ENCODE measurements at places on chromosomes 2 and 18.

GRCh38 chr18:62452280-62452831, 70.5 kb upstream of the ZCCHC2 start:
- peak; percentile 36 for DNase-seq

GRCh38 chr2:187435756-187436155, 12.3 kb downstream of the CALCRL start:
- DNase-seq = no peak

DNA sequence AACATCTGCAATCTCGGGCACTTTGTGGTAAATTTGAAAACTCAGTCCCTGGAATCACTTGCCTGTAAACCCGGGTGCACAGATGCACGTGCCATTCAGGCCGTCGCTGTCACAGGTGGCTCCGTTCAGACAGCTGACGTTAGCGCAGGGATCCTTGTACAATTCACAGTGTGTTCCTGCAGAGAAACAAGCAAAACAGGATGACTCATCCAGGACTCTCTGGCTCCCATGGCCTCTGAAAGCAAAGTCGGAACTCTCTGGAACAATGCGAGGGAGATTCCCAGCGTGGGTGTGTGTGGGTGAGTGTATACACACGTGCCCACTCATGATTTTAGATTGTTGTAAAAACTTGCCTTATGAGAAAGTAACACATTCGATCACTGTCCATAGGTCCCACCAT, 136.1 kb upstream of the PID1 start:
- DNase-seq = no peak

- peak; percentile 64 for DNase-seq
Measured at GRCh38 chr2:667332-667999, 9.7 kb downstream of the TMEM18 start.

DNA sequence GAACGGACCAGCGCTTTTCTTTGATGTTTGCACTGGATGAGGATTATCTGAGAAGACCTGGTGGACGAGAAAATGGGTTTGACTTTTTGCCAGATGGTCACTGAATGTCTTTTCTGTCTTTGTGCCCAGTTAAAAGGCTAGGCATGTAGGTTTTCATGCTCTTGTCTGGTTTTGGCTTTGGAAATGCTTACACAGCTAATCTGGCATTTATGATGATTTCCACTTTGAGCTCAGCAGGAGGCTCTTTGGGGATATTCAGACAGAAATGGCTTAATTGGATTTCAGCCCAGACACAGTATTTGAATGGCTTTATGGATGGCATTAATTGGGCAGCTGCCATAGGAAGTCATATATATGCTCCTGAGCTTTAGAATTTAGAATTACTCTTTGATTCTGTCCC, 59.6 kb downstream of the NCK2 start:
- DNase-seq = no peak

DNA sequence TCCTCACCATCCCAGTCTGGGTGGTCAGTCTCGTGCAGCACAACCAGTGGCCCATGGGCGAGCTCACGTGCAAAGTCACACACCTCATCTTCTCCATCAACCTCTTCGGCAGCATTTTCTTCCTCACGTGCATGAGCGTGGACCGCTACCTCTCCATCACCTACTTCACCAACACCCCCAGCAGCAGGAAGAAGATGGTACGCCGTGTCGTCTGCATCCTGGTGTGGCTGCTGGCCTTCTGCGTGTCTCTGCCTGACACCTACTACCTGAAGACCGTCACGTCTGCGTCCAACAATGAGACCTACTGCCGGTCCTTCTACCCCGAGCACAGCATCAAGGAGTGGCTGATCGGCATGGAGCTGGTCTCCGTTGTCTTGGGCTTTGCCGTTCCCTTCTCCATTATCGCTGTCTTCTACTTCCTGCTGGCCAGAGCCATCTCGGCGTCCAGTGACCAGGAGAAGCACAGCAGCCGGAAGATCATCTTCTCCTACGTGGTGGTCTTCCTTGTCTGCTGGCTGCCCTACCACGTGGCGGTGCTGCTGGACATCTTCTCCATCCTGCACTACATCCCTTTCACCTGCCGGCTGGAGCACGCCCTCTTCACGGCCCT, 11.2 kb downstream of the ACKR3 start:
- DNase-seq = no peak

DNA sequence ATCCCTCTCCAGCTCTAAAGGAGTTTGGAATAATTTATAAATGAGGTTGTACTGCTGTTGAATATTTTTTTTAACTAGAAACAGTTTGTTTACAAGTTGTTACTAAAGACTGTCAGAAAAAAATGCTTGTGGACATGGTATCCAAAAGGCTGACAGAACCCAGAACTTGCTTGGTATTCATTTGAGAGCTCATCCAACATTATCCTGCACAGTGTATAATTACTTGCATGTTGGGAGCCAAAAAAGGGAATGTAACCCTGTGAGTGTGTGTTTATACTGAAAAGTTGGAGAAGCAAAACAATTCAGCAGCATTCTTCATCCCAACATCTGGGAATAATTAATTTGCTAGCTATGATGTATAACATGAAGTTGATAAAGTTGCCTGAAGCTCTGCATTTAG, 42.1 kb upstream of the EHBP1 start:
- DNase-seq = no peak

DNA sequence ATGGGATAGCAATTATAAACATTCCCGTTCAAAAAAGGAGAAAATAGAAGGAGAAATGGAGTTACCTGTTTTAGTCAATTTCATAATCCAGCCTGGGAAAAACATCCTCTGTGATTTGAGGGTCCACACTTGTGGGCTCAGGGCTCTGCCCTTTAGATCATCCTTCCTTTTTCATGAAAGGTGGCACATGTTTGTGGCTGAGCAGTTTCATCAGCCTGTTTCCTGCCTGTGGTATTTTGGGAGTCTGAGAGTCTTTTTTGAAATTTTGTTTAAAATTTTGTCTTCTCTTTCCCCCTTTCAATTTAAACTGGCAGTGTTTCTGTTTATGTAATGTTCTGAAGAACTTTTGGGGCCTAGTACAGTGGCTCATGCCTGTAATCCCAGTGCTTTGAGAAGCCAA, 84.0 kb downstream of the KIAA1328 start:
- DNase-seq = no peak

GRCh38 chr2:72090781-72091482, 56.7 kb downstream of the CYP26B1 start:
- no peak for DNase-seq

DNA sequence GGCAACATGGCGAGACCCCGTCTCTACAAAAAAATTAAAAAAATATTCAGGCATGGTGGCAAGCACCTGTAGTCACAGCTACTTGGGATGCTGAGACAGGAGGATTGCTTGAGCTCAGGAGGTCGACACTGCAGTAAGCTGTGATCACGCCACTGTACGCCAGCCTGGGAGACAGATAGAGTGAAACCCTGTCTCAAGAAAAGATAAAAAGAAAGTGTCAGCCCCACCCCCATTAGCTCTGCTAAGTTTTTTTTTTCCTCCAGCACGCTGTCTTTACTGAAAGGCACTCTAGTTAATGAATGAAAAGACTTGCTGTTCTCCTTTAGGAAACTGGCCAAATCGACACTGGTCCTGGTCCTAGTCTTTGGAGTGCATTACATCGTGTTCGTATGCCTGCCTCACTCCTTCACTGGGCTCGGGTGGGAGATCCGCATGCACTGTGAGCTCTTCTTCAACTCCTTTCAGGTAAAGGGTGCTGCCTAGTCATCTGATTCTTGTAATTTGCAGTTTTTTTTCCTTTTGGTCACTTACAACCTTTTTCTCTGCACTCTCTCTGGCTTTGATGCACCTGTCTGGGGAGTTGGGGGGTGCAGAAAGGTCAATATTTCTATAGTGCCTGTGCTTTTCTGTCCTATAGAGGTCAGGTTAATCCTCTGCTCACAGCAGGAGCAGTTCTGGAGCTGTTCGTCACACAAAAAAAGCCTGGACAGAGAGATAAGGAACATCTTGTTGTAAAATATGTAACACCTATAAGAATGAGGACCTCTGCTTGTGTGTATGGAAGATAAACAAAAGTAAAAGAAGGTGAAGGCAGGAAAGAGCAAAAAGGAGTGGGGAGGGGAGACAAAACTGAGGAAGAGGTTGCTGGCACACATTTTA, 82.3 kb downstream of the PTH2R start:
- DNase-seq = no peak

DNA sequence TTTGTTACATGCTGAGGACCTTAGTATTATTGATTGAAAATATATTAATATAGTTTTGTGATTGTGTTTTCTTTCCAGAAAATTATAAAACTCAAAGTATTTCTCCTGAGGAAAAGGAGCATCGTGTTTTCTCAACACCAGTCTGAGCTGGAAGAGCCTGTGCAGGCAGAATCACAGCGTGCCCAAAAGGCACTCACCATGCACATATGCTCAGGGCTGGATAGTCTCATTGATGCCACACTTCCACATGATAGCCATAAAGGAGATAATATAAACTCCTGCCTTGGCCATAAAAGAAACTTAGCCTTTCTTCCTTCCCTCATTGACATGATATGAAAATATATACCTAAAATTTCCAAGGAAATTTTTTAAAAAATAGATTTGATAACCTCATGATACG, 4.0 kb downstream of the PDE1A start:
- DNase-seq = no peak

DNA sequence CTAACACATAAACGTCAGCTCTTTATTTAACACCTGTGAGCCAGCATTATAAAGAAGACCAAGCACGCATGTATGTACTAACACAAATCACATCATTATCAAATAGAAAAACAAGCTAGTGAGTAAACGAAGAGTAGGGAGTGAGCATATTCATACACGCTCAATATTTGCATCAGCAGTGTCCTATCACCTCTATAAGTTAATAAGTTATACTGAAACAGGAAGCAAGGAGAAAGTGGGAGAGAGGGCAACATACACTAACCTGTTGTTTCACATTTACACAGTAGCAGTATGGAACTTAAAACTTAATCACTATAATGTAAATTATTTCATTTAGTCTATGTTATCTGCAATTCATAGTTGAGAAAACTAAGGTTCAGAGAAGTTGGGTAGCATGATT, 321.5 kb upstream of the TANK start:
- DNase-seq = no peak

DNA sequence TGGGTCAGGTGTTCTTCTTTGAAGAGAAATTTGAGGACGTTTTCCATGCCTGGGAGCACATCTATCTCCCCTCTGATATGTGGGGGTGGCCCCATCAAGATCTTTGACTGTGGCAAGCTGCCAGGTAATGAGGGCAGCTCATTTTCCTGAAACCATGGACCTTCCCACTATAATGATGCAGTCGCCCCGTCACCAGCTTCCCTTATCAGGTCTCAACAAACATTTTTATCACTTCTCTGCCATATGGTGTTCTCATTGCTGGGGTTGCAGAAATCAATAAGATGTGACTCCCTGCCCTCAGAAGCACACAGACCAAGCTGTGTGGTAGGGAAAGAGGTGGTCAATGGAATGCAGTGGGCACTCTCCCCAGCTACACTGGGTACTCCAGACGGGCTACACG, 48.4 kb upstream of the B3GNT7 start:
- DNase-seq = peak; percentile 52

GRCh38 chr18:55340998-55341397, 247.0 kb downstream of the TCF4 start:
- DNase-seq = no peak

DNA sequence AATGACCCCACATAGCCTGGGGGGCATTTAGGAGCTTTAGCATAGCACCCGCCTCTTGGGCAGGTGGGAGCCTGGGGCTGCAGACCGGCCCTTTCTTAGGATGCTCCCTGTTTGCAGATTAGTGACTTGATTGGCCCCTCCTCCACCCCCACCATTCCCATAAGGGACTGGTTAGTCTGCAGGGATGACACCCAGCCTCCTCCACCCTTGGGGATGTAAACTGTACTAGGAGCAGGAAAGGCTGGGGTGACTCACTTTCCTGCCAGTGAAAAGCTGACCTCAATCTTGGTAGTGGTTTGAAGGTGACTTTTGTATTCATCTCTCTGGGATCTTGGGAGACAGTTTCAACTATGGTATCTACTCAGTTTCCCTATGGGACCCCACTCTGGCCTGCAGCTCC, 24.2 kb downstream of the CTIF start:
- no peak for DNase-seq

DNA sequence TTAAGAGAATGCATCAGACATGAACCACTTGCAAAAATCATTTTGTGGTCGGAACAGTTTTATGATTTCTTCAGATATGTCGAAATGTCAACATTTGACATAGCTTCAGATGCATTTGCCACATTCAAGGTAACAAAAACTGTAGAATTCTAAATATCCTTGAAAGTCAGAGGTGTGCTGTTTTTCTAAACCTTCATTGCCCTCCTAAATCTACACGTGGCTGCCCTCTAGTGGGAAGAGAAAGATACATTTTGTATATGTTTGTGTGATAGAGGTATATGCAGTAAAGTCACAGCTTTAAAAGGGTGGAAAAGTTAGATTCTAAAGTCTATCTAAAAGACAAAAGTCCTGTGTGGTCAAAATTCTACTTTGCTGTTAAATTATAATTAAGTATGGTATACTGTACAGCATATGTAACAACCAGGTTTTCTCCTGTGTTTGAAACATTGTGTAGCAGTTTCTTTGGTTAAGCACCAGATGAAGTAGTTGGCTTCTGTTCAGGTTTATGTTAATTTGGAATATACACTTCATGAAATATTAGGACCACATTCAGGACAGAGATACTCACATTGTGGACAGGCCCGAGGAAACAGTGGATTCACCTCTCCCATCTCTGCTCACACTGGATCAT, 65.9 kb upstream of the ITM2C start:
- DNase-seq = peak; percentile 28

DNA sequence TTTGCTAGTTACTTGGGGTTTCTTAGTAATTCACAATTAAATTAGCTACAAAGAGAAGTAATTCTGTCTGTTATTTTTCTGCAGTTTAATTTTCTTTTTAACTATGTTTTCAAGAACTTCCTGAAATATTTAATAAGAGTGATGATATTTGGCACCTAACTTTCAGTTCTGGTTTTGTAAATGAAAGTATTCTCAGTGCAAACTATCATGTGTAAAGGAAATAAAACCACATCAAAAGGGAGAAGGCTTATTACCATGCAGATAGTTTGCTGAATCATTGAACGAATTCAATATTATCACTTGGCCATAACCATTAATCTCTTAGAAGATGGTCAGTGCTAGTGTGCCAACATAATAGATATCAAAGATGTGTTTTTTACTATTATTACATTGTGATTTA, 29.2 kb downstream of the DYTN start:
- DNase-seq = no peak

- DNase-seq = no peak
Measured at GRCh38 chr2:97646977-97647376, 1.1 kb downstream of the COX5B start.

DNA sequence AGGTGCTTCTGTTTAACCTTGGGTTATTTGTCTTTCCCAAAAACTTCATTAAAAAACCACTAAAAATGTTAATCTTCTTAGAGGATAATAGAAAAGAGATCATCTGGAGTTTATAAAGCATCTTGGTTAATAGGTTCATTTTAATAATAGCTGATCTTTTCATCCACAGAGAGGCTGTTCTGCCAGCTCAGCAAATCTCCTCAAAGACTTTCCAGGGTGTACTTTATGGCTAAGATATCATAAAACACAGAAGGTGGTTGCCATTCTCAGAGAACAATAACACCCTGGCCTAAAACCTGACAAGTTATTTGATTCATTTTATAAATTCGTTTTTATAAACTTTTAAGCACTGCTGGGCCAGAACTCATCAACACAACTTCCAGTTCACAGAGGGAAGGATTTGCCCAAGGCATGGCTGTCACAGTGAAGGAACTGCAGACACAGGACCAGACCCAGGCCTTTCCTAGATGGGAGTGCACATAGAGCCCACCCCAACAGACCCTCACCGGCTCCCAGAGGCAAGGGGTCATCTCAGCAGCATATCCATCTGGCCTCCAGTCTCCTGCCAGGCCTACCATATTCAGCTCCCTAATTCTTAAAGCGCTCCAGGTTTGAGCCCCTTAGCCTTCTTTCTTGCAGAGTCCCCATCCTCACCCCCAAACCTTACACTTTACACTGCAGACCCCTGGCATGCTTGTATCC, 203.4 kb upstream of the RAB6C start:
- no peak for DNase-seq

All from HuH-7 (cell line).